ENCODE measurements at places on chromosomes 12 and 14. TPM values are rescaled to one million over a fixed set of nuclear protein-coding genes. Genes with fewer than 3 reads are reported as not detected.

DNA sequence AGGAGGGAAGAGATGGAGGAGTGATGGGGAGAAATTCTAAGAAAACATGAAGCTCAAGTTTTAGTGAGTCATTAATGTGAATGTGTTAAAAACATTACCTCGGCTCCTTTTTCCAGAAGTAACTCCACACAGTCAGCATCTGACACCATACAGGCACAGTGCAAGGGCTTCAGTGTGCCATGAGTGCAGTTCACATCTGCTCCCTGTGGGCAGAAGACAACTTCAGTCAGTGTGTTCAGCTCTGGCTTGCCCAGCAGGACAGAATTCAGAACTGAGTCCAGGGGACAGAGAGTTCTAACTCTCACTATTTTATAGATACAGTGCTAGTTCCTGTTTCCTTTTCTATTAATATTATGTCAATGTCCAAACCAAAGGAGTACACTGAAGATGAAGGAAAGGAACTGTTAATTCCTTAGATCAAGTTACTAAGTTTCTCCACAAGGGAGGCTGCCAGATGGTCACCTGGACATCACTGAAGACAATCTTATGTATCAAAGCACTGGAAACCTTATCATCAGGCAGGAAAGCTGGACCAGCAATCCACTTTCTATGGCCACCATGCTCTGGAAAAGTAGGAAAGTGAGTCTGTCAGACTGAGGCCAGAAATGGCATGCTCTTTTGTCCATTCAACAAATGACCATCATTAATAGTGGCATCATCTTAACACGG lies 6.1 kb downstream of the ASB8 start:
- no peak overlapping the region for H3K4me3 ChIP-seq
- peaks cover 2% of the 10 kb centered on the region for H3K4me1 ChIP-seq
- no peaks in the 10 kb centered on the region for H3K27me3 ChIP-seq
- peaks cover 58% of the 10 kb centered on the region for H3K36me3 ChIP-seq

GRCh38 chr14:92584220-92584619 lies 70.6 kb downstream of the RIN3 start:
- H3K36me3 ChIP-seq = no peaks in the 10 kb centered on the region
- H3K4me3 ChIP-seq = peak overlapping the region; percentile 4
- H3K4me1 ChIP-seq = peaks cover 96% of the 10 kb centered on the region
- no peak overlapping the region for H3K27ac ChIP-seq

DNA sequence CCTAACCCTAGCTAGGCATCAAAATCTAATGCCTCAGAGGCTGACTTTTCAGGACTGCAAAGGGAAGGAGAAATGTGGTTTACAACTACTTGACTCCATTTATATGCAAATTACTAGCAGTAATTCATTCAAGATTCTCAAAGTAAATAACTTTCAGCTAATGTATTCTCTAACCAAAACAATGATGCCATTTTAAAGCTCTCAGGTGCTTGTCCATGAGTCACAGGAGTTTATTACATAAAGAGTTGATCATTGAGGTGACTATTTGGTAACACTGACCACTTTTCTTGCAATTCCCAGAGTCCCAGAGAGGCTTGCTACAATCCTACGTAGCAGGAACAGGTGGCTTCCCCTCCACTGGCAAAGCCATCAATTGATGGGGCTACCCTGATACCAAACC lies 109.0 kb upstream of the SLC35F4 start:
- no peaks in the 10 kb centered on the region for H3K27me3 ChIP-seq
- no peaks in the 10 kb centered on the region for H3K36me3 ChIP-seq
- no peak for DNase-seq
- H3K4me3 ChIP-seq = no peak overlapping the region
- H3K4me1 ChIP-seq = no peaks in the 10 kb centered on the region
- H3K27ac ChIP-seq = no peak overlapping the region

DNA sequence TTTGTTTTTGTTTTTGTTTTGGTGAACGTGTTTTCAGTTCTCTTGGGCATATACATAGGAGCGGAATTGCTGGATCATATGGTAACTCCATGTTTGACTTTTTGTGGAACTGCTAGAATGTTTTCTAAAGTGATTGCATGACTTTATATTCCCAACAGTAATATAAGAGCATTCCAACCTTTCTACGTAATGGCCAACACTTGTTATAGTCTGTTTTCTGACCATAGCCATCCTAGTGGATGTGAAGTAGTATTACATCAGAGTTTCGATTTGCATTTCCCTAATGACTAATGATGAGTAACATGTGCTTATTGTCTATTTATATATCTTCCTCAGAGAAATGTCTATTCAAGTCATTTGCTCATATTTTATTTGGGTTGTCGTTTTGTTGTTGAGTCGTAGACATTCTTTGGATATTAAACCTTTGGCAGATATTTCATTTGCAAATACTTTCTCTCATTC lies 268.7 kb downstream of the AEBP2 start:
- H3K4me3 ChIP-seq = no peak overlapping the region
- no peaks in the 10 kb centered on the region for H3K36me3 ChIP-seq
- H3K4me1 ChIP-seq = no peaks in the 10 kb centered on the region
- no peak for DNase-seq
- no peak overlapping the region for H3K27ac ChIP-seq
- H3K27me3 ChIP-seq = no peaks in the 10 kb centered on the region

- H3K27me3 ChIP-seq = no peaks in the 10 kb centered on the region
- DNase-seq = no peak
- H3K4me1 ChIP-seq = no peaks in the 10 kb centered on the region
- H3K27ac ChIP-seq = no peak overlapping the region
- H3K36me3 ChIP-seq = no peaks in the 10 kb centered on the region
- H3K4me3 ChIP-seq = no peak overlapping the region
Measured at GRCh38 chr12:62761658-62762057, 173.3 kb downstream of the PPM1H start.

DNA sequence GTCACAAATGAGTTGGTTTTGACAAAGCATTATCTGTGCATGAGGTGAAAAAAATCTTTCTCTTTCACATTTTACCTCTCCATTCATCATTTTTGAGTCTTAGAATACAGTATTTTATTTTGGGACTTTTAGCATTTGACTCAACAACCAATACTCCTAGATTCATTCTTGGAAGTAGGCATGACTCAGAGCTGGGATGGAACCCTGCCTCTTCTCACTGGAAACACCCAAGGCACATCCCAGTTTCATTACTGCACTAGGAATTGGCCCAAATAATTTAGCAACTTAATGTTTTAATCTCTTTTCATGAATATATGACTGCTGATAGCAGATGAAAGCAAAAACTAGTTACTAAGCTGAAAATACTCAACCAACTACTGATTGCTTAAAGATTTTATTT lies 3.3 kb upstream of the PDZRN4 start:
- DNase-seq = no peak
- H3K27ac ChIP-seq = no peak overlapping the region
- no peaks in the 10 kb centered on the region for H3K27me3 ChIP-seq
- H3K4me1 ChIP-seq = no peaks in the 10 kb centered on the region
- no peaks in the 10 kb centered on the region for H3K36me3 ChIP-seq

- peaks cover 28% of the 10 kb centered on the region for H3K4me1 ChIP-seq
- no peak overlapping the region for H3K27ac ChIP-seq
- no peak overlapping the region for H3K4me3 ChIP-seq
Measured at GRCh38 chr12:6372403-6373003, 2.9 kb downstream of the SCNN1A start.

DNA sequence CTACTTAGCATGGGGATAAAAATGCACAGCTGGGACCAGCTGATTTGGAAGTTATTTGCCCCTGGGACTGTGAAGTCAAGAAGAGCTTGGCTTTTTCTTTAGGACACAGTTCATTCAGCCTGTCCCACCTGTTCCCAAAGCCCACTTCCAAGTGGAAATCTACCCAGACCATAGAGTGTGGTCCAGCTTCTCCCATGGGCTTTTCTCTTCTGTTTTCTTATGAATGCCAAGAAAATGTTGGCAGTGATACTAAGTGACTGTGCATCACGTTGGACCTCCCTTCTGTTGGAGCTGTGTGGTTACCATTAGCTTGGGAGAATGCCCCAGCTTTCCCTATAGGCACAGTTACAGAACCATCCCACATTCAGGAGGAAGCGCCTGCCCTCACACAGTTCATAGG lies 89.4 kb downstream of the NT5DC3 start:
- no peaks in the 10 kb centered on the region for H3K4me1 ChIP-seq
- H3K4me3 ChIP-seq = no peak overlapping the region
- H3K36me3 ChIP-seq = no peaks in the 10 kb centered on the region
- H3K27me3 ChIP-seq = no peaks in the 10 kb centered on the region
- no peak for DNase-seq
- H3K27ac ChIP-seq = no peak overlapping the region

- H3K27me3 ChIP-seq = no peaks in the 10 kb centered on the region
- DNase-seq = peak; percentile 91
- peaks cover 51% of the 10 kb centered on the region for H3K4me1 ChIP-seq
- peak overlapping the region; percentile 98 for H3K4me3 ChIP-seq
- peak overlapping the region; percentile 98 for H3K27ac ChIP-seq
Measured at GRCh38 chr14:35403603-35404448, 723 bp downstream of the NFKBIA start.

- H3K36me3 ChIP-seq = no peaks in the 10 kb centered on the region
- no peaks in the 10 kb centered on the region for H3K27me3 ChIP-seq
- peak overlapping the region; percentile 58 for H3K27ac ChIP-seq
- no peaks in the 10 kb centered on the region for H3K4me1 ChIP-seq
- H3K4me3 ChIP-seq = no peak overlapping the region
Measured at GRCh38 chr12:108119126-108119973, 9.7 kb upstream of the WSCD2 start.

DNA sequence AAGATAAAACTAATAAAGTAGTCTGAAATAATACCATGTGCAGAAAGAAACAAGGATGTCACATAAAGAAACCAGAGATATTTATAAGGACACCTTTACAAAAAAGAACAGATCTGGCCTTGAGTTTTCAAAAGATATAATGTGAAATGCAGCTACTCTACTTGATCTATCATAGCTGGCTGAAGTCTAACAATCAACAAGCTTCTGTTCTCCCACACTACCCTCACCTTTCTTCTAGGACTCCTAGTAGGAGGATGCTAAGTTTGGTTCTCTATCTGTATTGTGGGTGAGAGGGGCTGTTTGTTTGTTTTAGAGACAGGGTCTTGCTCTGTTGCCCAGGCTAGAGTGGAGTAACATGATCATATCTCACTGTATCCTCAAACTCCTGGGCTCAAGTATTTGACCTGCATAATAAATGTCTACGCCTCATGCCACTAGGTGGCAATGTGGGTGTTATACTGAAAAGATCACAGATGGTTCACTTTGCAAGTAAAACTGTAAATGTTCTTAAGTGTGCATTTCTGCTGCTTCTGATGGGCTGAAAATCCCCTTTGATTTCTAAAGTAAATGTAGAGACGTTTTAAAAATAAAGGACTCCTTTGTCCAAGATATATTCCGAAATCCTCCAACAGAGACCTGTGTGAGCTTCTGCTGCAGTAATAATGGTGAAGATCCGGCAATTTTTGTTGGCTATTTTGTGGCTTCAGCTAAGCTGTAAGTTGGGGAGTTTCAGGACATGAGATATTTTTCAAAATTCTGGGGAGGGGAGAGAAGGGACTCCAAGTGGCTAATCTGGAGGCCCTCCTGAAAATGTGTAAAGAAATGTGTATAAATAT lies 269.3 kb downstream of the DAD1 start:
- H3K36me3 ChIP-seq = no peaks in the 10 kb centered on the region
- H3K4me1 ChIP-seq = no peaks in the 10 kb centered on the region
- no peaks in the 10 kb centered on the region for H3K27me3 ChIP-seq
- no peak for DNase-seq
- no peak overlapping the region for H3K4me3 ChIP-seq

DNA sequence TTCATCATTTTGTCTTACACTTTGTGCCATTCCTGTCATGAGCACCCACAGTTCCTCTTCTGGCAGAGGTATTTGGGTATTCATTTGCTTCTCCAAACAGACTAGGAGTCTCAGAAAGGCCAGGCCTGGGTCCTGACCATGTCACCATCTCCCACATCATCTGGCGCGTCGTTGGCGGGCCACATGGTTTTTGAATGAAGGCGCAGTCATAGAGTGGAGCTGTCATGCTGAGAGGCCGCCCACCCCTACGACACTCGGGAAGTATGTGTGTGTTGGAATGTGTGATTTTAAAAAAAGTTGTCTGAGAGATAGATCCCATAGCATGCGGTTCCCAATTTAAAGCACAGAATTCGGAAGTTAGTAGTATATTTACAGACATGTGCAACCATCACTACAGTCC lies 15.6 kb upstream of the TTC7B start:
- H3K27ac ChIP-seq = no peak overlapping the region
- no peaks in the 10 kb centered on the region for H3K27me3 ChIP-seq
- H3K4me3 ChIP-seq = no peak overlapping the region

DNA sequence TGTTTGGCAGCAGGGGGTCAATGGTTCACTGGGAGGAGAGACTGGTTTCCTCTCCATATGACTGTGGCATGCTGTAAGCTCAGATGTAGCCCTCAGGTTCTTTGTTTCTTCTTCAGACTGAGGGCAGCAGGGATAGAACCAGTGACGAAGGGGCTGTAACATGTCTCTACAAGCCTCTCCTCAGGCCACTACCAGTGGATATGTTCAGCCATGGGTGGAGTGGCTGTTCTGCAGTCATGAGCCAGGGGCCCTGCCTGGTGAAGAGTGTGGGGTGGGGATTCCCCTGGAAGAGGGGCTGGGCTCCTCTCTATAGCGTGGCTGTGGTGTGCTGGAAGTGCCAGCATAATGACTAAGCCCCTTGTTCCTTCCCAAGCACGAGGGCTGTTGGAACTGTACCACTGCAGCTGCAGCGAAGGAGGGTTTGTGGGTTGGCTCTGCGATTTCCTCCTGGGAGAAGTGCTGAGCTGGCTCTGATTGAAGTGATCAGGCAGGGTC lies 55.8 kb downstream of the CMAS start:
- H3K36me3 ChIP-seq = no peaks in the 10 kb centered on the region
- no peak overlapping the region for H3K27ac ChIP-seq
- no peak overlapping the region for H3K4me3 ChIP-seq
- peaks cover 10% of the 10 kb centered on the region for H3K4me1 ChIP-seq
- no peak for DNase-seq

DNA sequence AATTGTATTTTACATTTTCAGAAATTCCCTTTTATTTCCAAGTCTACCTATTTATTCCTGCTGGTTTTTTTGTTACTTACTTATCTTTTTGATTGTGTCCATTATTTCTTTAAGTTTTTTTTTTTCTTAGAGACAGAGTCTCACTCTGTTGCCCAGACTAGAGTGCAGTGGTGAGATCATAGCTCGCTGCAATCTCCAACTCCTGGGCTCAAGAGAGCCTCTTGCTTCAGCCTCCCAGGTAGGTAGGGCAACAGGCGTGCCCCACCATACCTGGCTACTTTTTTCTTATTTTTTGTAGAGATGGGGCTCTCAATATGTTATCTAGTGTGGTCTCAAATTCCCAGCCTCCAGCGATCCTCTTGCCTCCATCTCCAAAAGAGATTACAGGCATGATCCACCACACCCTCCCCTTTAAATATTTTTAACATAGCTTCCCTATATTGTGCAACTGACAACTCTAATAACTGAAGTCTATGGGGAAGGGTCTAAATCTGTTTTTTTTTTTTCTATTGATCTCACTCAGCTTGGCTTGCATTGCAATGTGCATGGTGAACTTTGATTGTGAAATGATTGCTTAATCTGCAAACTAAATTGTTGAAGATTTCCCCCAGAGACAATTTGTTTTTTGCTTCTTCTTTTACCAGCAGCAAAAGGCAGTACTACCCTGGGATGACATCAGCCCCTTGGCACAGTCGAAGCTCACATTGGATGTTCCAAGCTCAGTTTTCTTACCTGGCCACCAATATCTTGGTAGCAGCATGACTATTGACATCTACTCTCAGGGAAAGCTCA lies 25.7 kb upstream of the COCH start:
- no peak overlapping the region for H3K4me3 ChIP-seq
- H3K27me3 ChIP-seq = no peaks in the 10 kb centered on the region
- DNase-seq = no peak

Gene MIP
- 0.07 TPM for polyA plus RNA-seq

Gene ZFHX2
- not detected for polyA plus RNA-seq

Gene TMEM253
- polyA plus RNA-seq = not detected

Gene DBX2
- polyA plus RNA-seq = not detected

Data from CD8-positive, alpha-beta memory T cell (primary cell).